ENCODE measurements at places on chromosomes 2 and 18.

DNA sequence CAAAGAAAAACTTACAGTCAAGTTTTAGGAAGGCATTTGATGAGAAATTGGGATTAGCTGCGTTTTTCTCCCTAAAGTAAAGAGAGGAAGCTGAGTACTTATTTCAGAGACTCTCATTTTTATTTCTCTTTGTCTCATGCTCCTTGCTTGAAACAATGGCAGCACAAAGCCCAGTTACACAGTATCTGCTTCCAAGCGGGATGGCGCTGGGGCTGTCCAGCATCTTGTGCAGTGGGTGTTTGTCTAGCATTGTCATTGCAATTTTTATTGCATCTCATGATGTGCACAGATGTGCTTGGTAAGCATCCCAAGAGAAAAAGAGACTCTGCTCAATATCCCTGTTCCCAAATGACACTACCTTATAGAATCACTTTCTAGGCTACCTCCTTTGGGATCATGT is 102.8 kb upstream of the ZNF521 start:
- no peak for DNase-seq

- no peak for DNase-seq
Measured at GRCh38 chr2:111523009-111523408, 361.0 kb downstream of the ANAPC1 start.

GRCh38 chr2:195343942-195344530 is 313.0 kb upstream of the SLC39A10 start:
- DNase-seq, result no peak

- DNase-seq, result no peak
Measured at GRCh38 chr2:204608237-204608939, 63.1 kb downstream of the PARD3B start.

DNA sequence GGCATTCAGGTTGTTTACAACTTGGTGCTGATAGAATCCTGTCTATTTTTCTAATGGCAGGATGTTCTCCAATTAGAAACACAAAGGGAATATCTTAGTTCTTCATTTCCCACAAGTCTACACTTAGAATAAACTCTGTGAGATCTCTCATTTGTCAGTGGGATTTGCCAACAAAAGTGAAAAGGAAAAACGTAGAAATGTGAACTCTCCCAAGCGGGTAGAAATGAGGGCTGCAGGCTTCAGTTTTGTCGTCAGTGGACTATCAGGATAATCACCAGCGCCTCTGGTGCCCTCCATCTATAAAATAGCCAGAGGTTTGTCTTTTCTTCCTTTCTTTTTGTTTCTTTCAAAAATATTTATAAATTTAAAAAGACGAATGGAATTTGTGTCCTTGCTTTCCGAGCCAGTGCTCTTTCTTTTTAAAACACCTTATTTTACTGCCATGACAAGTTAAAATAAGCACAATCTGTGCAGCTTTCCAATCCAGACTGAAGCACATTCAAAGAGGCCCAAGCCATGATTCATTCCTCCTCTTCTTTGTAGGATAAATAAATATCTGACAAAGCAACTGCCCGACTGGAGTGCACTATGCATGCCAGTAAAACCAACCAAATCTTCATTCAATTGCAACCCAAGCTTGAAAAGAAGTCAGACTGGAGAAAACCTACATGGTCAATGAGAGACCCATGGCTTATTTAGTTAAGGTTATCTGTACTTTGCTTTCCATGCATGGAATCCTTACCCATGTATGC is 185.8 kb downstream of the ANKRD44 start:
- no peak for DNase-seq

GRCh38 chr2:70118798-70119454 is 31.6 kb downstream of the PCBP1 start:
- DNase-seq, result no peak

GRCh38 chr18:57771193-57771592 is 31.9 kb downstream of the ATP8B1 start:
- peak; percentile 8 for DNase-seq

DNA sequence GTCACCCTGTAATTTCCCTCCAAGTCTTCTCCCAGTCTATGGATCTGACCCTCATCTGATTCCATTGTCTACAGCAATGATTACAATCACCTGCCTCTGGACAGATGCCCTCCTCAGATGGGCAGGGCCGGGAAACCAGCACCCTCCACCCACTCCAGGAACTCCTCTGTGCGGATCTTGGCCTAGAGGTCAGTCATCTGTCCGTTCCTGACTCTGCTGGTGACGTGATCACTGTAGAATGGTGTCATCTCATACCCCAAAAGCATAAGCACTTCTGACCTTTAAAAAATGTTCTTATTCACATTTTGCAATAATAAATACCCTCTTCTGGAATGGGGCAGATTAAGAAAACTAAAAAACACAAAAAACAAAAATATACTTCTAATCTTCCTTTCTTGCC is 29.5 kb upstream of the BZW1 start:
- no peak for DNase-seq

DNA sequence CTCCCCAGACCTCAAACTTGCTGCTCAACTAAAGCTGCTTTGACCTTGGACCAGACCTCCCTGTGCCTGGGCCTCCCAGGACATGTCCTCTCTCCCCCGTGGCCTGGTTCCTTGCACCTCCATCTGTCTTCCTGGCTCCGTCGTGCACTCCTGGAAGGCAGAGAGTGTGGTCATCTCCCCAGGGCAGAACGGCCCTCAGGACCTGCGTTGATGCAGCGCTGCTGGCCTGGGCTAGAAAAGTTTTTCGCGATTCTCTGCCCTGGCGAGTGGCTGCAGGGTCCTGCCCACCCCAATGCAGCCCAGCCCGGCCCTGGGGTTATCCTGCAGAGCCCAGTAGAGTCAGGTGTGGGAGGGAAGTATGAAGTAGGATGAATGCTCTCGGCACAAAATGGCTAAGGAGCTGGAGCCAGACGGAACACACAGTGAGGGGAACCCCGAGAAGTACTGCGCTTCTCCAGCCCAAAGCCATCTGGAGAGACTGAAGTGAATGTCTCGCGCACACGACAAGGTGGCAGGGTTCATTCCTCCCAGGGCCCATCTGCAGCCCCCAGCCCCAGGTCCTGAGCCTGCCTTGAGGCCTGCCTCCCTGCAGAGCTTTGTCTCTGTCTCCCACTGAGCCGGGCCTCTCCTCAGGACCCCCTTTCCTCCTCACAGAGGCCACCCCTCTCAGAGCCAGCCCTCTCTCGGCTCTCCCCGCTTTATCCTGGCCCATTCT is 41.7 kb downstream of the ATOH8 start:
- no peak for DNase-seq

DNA sequence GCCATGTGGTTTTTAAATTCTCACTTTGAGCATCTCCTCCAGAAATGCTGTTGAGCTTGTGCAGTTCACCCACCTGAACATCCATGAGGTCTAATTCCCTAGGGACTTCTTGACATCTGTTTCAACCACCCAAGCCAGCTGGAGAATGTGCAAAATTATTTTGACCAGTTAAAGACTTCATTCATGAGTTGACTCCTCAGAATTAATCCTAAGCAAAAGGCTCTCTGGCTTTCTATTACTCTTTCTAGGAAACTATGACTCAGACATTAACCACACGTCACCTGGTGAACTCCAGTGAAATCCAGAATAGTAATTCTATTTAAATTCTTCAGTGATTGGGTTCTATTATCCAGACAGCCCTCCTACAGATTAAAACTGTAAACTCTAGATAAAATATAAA is 247.5 kb downstream of the NBAS start:
- no peak for DNase-seq

GRCh38 chr2:57855212-57855611 is 191.4 kb upstream of the VRK2 start:
- DNase-seq, result no peak

DNA sequence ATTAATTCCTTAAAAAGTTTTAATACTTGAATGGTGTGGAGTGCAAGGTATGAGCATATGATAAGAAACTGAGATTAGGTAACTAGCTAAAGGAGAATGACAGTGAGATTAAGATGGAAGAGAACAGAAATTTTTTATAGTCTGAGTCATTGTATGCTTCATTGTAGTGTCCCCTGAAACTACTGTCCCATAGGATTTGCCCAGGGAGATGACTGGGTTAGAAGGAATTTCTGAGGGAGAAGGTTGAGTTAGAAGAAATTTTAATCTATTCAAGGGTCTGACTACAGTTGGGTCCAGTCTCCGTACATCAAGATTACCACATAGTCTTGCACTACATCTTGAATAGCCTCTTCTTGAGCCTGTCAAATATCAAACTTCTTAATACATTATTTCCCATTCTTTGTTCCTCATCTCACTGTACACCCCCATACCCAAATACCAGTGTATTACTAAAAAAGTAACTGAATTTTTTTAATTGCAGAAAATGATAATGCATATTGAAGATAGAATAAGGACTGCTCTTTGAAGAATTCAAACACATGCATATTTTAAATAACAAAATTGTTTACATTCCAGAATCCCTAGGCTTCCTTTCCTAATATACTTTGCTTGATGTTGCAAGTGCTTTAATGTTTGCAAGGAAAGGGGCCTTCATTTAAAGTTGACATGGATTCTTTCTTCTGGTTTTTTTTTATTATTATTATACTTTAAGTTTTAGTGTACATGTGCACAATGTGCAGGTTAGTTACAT is 314.3 kb upstream of the COL3A1 start:
- no peak for DNase-seq

GRCh38 chr2:217795706-217796465 is 206.9 kb downstream of the TNS1 start:
- DNase-seq, result no peak

- no peak for DNase-seq
Measured at GRCh38 chr2:21279525-21279924, 155.8 kb downstream of the TDRD15 start.

- no peak for DNase-seq
Measured at GRCh38 chr2:204931562-204931961, 386.3 kb downstream of the PARD3B start.

- DNase-seq, result no peak
Measured at GRCh38 chr18:44685296-44685695, 4.6 kb downstream of the SETBP1 start.

DNA sequence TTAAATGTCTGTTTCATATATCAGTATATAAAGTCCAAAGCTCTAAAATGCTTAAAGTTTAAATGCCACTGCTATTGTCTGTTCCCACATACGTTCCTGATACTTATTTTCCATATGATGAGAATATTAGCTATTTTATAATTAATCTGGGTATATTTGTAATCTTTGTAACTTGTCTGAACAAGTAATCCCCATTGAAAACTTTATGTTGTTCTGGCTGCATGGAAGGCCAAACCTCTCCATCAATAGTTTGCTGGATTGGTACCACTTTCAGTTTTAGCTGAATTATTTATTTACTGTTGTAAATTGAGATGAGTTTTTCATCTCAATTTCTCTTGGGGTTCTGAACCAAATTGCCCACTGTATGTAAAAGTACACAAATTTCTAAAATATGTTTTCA is 1.5 kb downstream of the MBD5 start:
- DNase-seq, result no peak

DNA sequence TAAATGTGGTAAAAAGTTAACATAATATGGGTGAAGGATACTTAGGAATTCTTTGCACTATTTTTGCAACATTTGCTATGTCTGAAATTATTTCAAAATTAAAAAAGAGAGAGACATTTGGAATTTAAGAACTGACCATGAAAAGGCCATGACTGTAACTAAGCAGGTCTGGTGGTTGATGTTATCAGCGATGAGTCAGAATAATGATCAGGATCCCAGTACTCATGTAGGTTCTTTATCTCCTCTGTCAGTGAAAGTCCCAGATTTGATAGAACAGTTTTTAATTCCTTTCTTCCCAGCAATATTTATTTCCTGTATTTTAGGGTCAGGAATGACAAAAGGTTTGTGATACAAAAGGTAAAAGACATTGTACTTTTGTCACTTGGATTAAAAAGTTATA is 242.4 kb upstream of the ZNF521 start:
- no peak for DNase-seq

DNA sequence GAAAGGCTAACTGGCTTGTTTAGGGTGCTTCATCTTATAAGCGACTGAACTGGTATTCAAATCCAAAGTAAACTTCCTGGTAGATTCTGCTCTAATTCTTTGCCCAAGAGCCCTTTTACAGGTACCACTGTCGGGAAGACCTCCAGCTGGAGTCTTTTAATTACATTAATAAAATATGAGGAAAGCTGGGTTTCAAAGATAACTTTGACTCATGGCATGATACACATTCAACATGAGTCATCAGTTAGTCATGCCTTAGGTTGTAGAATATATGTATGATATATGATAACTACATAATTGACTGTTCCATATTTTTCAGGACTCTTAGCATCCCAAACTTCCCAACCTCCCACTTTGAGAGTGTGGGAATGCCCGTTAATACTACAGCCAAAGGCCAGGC is 32.3 kb downstream of the ZCCHC2 start:
- DNase-seq, result no peak

DNA sequence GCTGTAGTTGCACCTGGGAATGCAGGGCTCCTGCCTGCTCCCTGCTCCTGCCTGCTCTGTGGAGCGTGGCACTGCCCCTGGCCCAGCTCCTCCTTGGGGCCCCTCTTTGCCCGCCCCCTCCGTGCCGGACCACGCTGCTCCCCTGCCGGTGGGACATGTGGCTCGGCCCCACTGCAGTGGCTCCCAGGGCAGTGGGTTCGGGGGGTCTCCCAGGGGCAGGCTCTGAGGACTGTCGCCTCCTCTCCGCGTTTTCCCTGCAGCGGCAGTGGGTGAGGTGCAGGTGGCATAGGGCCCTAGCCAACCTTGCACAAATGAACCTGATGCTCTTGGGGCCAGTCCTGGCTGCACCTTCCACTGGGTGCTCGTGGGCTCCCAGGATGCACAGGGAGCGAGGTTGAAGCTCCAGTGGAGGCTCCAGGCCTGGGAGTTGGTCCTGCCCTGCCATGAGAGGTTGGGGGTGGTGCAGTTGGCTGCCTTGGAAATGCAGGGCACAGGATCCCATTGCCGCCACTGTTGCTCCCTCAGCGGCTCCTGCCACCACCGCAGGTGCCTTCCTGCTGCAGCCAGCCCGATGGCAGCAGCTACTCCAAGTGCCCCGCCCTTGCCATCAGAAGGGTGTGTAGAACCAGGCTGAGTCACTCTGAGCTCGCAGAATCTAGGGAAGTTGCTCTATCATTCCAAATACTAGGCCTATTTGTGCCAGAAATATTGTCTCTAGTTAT is 313.1 kb upstream of the SYT4 start:
- no peak for DNase-seq

GRCh38 chr18:53441761-53442414 is 782.6 kb downstream of the MBD2 start:
- no peak for DNase-seq

GRCh38 chr2:203983064-203983715 is 46.6 kb downstream of the ICOS start:
- DNase-seq, result no peak

- DNase-seq, result no peak
Measured at GRCh38 chr18:25229081-25229480, 122.9 kb downstream of the ZNF521 start.

- no peak for DNase-seq
Measured at GRCh38 chr2:161146209-161146775, 13.9 kb upstream of the TANK start.
